ENCODE measurements at places on chromosomes 4 and X.

GRCh38 chr4:139789096-139789654 is 123.6 kb downstream of the MGST2 start:
- DNase-seq: no peak

DNA sequence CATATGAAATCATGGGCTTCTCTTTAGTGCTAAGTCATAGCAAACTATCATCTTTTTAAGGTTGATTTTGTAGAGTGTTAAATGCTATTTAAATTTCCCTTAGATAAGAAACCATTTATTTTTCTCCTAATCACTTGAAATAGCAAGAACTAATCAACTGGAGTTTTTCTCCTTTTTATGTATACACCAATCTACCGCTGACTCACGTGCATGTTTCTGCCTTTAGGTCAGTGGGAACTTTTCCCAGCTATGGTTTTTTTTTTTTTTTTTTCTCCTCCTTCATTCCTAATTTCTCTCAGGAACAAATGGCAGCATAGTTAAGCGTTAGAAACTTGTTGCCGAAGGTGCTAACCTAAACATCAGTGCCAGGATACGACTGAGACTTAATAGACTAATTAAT is 176.4 kb downstream of the BMPR1B start:
- no peak for DNase-seq

DNA sequence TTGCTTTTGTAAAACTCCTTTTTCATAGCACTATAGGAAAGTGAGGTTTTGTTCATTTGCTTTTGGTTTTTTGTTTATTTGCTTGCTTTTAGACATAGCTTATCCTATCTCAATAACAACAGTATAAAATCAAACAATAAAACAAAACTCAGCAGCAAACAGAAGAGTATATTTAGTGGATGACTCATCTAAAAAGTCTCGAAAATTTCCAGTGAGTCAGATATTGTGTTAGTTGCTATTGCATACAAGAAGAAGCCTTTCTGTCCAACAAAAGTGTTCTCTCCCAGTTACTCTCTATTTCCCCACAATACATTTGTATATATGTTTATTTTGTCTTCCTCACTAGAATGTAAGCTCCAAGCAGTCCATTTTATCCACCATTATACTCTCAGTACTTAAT is 36.0 kb upstream of the NPNT start:
- no peak for DNase-seq

DNA sequence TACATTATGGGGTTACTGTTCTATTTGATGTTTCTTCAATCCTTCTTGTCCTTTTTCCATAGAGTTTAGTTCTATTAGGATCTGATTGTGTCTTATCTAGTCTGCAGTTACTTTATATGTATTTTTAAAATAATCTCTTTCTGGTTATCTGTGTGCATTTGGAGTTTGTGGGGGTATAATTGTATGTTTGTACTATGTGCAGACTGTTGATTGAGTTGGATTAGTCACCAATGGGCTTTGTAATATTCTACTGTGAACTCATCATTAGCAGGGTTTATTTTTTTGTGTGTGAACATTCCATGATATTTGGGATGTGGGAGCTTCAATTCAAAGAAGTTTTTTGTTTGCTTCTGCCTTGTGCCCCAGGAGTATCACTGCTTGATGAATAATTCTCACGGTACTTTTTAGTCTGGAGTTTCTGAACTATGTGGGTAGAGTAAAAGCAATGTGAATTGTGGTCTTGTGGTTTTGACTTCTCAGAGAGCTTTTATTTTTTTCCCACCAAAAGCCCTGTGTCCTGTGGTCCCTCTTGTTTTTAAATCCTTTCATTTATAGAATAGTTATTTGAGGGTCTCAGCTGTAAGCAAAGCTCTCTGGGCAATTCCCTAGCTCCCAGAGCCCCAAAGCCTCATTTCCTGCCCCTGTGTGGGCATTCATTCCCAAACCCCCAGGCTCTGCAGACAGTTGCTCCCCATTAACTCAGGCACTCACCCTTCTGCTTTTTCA is 127.8 kb downstream of the PHKA2 start:
- DNase-seq: no peak

GRCh38 chrX:65407157-65407626 is 127.4 kb downstream of the LAS1L start:
- no peak for DNase-seq

- DNase-seq: no peak
Observed at GRCh38 chrX:9710332-9710731, 55.3 kb downstream of the GPR143 start.

GRCh38 chrX:110046971-110047370 is 44.1 kb downstream of the TMEM164 start:
- DNase-seq: no peak

Data from activated CD8-positive, alpha-beta memory T cell treated with anti-CD3 and anti-CD28 coated beads for 4 hours (primary cell).